ENCODE measurements at places on chromosomes 2 and 18.

- no peak for DNase-seq
Observed at GRCh38 chr2:174713686-174714085, 50.6 kb downstream of the CHRNA1 start.

DNA sequence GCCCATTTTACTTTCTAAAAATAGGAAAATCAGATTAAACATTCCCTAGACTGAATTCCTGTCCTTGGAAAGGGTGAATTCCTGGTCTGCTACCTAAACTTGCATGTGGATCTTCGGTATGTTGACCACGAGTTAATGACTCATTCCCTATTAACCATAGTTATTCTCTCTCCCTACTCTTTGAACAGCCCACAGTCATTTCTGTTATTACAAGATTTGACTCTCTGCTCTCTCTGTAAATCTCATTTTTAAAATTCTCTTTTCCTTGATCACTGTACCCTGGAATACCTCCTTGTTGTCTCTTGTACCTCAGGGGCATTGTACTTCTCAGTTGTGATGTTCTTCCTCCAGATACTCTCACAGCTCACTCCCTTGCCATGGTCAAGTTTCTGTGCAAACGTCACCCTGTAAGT is 92.0 kb upstream of the GULP1 start:
- no peak for DNase-seq

DNA sequence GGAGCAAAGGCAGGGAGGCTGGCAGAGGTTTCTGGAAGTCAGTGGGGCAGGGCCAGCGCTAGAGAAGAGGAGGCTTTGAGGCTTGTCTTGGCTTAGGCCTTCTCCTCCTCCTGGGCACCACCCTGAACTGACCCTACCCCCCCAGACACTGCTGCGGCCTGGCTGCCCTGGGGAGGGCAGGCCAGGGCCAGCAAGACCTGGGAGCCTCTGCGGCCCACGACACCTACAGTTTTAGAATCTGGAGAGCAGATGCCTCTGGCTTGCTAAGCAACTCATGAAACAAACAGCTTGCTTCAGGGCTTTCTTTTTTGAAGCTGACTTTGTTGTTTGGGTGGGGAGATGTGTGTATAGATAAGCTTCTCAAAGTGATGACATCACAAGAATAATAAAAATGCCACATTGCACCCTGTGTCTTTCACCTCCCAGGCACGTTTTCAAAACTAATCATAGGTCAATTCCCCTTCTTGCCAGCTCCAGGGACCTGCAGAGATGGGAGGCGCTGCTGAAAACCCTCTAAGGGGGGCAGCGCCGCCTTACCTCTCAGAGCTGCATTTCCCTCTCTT is 46.2 kb upstream of the SMAD7 start:
- DNase-seq: peak; percentile 11

DNA sequence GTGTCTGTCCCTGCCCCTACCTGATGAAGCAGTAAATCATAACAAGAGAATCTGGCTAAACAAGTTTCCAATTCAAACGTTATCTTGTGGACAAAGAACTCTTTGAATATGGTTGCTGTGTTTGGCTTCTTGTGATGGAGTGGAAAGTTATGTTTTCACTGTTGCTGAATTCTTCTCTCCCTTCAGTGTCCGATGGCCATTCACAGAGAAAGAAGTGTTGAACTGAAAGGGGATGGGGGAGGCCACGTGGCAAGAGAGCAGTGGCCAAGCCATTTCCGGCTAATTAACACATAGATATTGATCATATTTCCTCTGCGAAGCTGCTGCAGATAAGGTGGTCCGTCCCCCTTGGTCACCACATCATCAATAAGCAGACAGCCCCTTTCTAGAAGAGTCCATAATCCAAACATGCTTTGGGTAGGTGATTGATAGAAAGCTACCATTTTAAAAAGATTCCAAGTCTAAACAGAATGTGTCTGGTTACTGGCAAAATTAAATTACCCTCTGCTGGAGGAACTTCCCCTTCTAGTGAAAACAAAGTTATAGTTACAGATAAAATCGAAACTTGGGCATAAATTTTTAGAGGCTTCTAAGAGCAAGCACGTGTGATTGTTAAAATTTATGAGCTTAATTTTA is 36.9 kb upstream of the FZD7 start:
- no peak for DNase-seq

GRCh38 chr18:23935804-23936203 is 78.8 kb upstream of the TTC39C start:
- no peak for DNase-seq

GRCh38 chr2:203225423-203226039 is 13.3 kb upstream of the CYP20A1 start:
- DNase-seq: peak; percentile 17

DNA sequence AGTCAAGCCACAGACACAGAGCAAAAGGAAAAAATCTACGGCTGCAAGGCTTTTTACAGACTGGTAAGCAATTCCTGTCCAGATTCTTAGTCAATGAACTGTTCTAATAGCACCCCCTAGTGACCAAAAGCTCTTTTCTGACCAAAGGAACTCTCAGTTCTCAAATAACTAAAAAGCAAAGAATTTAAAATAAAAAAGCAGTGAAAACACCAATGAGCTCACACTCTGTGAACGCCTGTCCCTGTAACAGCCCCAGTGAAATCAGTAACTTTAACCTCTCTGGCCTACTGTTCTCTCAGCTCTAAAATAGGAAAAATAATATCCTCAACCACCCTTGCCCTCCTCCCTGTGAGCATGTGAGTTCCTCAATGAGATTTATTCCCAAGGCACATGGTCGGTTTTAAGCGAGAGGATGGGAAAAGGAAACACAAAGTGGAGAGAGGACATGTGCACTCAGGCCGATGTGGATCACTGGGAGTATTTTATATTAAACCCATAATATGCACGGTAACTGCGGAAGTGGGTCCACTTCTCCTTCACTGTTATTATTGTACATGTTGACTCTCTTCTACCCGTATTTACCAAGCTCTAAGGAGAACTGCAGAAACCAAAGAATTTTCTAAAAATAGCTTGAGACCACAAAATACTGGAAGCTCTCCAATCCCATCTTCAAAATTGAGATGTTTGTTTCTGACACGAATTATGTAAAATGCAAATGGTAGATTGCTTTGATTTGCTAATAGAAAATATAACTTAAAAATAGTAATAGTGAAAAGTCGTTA is 128.5 kb downstream of the STK39 start:
- DNase-seq: no peak

- no peak for DNase-seq
Observed at GRCh38 chr18:79447703-79448367, 52.1 kb downstream of the NFATC1 start.

GRCh38 chr2:184049566-184049965 is 548.8 kb upstream of the ZNF804A start:
- DNase-seq: no peak

DNA sequence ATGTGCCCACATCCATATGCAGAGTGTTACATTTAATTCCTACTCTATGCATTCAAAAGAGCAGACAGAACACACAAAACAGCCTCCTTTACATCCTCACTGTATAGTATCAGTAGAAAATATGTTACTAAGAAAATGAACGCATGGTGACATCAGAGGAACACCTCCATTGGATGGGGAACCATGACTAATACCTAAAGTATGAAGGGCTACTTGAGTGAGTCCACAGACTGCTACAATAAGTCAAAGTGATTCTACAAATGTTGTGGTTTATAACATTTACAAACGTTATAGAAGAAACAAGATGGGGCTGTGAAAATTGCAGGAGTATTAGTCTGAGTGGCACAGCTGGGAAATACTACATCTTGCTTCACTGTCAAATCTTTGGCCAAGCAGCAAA is 1830.9 kb upstream of the PIK3C3 start:
- no peak for DNase-seq

GRCh38 chr2:183505911-183506310 is 381.7 kb downstream of the NUP35 start:
- no peak for DNase-seq

DNA sequence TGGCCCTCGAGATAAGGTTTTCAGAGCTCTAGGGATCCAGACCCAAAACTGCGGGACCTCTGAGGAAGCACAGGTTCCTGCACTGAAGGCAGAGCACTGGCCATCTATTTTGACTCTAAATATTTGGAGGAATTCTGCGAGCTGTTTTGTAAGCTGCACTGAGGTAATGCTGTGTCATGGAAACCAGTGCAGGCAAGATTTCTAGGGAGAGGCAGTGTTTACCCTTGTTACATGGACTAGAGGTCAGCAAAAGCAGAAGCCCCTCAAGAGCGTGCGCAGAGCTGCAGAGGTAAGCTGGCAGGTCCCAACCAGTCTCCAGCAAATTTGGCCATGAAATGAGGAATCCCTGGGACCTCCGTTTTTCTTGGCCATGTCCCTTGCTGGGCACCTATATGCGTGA is 137.3 kb downstream of the RNF152 start:
- no peak for DNase-seq

DNA sequence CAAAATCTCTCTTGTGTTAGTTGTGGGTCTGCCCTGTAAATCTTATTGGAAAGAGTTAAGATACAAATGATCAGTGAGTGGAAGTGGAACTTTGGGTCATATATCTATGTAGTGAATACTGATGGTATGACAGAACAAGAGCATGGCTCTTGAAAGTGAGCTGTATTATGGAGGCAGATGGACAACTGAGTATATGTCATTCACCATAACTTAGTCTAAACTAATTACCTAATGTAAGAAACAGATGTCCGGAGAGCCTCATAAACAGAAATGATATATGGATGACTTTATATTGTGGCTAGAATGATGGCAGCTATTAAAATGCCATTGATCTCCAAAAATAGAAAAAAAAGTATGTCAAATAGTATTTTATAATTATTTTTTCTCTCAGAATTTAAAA is 72.4 kb downstream of the FASTKD2 start:
- DNase-seq: no peak

DNA sequence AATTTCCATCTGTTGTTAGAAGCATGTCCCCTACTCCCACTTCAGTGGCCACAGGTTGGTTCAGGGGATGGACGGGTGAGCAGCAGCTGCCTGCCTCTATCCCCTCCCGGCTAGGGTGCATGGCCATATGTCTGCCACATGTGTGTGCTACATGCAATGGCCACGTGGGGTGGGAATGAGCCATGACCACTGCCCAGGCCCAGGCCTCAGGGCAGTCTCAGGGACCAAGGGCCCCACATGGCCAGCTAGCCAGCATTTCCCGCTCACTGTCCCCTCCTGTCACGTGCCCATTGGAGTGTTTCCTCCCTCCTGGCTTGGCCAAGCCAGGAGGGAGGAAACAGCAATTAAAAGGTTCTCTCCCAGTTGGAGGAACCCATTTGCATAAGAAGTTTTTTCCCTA is 117.1 kb downstream of the KCNS3 start:
- DNase-seq: no peak

DNA sequence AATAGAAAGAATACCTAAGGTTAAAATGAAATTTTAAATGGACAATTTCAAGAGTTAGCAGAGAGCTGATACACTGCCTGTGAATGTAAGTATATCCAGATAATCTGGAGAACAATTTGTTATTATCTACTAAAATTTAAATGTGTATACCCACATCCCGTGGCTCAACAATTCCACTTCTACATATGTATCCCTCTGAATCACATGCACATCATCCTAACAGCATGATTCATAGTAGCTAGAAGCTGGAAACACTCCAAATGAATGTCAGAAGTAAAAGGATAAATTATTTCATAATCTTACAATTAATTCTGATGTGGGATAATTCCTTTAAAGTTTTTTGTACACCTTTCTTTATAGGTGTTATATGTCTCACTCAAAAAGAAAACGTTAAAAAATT is 87.9 kb downstream of the CNTNAP5 start:
- DNase-seq: no peak

- no peak for DNase-seq
Observed at GRCh38 chr2:224971214-224971613, 71.1 kb downstream of the DOCK10 start.

DNA sequence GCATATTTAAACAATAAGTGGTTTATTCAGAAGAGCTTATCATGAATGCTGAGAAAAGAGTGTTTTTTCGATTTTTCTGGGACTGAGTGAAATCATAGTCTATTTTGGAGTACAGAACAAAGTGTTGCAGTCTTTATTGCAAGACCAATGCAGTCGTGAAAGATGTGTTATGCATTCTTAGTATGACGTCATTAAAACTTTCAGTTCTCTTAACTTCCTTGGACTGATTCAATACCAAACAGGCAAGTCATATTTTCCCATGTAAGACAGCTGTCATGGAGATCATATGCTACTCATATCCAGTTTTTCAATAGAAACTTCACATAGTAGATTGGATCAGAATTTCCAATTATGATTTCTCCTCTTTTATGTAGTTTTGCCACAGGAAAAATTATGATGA is 92.6 kb downstream of the RIT2 start:
- DNase-seq: no peak

GRCh38 chr2:140108706-140109475 is 1328.7 kb upstream of the NXPH2 start:
- DNase-seq: no peak

- no peak for DNase-seq
Observed at GRCh38 chr2:98907966-98908905, 27.8 kb downstream of the CRACDL start.

- DNase-seq: no peak
Observed at GRCh38 chr2:97068074-97068473, 26.6 kb downstream of the FAHD2B start.

DNA sequence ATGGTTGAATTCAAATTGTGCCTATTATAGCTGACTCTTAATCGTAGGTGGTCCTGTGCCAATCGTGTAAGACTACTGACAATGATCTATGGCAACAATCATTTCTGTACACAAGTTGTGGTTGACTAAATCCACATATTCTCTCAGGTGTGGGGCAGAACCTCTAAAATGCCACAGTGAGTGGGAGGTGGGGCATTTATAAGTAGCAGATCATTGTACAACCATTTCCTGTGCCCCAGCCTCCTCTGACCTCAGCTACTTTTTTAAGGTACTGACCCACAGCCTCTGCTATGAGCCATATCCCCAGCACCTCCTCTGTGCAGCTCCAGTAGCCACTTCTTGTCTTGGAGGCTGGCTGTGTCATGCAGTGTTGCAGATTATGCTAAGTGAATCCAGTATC is 48.6 kb upstream of the RAPH1 start:
- no peak for DNase-seq

- peak; percentile 78 for DNase-seq
Observed at GRCh38 chr2:234483568-234484251, 13.2 kb downstream of the ARL4C start.

DNA sequence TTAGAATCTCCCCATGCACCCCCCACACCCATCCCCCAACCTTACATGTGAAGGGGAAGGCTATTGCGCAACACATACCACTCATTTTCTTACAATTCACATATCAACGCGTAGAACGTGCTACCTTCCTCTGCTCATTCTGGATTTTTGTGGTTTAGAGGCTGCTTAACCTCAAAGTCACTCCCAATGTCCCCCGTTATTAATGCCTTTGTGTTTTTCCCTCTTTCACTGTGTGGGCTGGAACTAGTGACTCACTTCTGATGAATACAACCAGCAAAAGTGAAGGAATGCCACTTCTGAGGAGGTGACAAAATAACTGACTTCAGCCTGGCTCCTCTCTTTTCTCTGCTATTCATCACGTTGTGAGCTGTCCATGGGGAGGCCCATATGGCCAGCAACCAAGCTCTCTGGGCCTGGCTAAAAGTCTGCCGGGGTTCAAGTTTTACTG is 342.5 kb upstream of the NXPH2 start:
- no peak for DNase-seq

DNA sequence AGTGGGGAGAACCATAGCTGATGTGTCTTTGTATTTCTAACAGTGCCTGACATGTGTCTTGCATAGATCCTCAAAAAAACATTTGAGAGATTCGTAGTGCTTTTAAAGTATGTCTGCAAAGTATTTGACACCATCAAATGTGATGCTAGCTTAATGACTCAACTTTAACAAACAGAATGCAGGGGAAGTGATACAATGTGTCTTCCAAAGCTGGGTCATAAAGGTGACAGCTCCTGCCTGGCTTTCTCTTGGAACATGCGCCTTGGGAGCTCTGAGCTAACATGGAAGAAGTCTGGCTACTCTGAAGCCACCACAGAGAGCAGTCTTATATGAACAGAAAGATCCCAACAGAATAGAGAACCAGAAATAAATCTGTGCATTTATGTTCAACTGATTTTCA is 78.2 kb downstream of the C1D start:
- DNase-seq: no peak
